Stimulated activated CD8-positive, alpha-beta memory T cell treated with anti-CD3 and anti-CD28 coated beads, Interleukin-15, amount 100 ng/mL, for 4 hours (primary cell): ENCODE measurements at places on chromosomes 16 and 17.

DNA sequence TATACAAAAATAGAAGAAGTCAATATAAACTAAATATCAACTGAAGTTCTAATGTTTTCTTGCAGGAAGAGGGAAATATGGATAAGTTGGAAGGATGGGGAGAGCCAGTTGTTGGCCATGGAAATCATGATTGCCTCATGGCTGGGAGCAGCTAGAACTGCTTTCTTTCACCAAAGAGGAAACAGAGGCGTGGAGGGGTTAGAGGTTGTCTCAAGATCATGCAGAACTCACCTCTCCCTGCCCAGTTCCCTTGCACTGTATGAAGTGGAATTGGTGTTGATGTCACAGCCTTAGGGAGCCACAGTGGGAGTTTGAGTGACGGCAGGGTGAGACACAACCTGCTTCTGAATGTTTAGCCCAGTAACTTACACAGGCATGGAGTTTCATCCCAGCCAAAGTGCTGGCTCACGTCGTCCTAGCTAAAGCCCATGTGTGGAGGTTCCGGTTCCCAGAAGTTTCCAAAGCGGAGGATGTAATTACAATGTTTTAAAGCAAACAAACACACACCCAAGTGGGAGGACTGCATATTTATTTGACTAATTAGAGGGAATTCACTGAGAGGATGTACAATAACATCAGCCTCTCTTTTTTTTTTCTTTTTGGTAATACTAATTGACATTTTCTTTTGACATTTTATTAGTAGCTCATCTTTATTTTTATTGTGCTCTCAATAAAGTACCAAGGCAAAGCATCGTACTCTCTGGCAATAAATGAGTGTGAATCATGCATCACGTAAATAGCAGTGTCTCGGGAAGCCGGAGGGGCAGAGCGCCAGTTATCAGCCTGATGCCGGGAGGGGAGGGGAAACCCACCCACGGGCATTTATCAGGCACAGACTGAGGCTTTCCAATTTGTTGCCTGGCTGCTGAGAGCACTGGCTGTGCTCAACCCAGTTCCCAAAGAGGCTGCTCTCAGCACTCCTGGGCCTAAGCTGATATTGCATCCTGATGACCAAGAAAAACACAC, 118.7 kb upstream of the CDH5 start:
- no peak for DNase-seq

DNA sequence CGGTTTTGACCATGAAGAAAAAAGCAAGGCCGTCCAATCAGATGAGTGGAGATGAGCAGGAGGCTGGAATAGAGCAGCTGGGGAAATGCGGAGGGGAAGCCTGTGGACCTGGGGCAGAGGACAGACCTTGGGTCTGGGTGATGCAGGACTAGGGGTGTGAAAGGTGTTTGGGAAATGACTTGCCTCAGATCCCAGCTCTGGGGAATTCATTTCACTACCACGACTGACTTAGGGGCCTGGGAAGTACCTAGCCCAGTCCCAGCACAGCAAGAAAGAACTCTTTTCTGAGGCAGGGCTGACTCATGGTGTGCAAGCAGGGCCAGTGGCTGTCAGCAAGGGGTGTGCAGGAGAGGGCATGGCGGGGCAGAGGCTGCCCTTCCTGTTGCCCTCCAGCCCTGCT, 14.8 kb downstream of the DNAI2 start:
- DNase-seq = no peak

GRCh38 chr16:57479205-57479975, 6.9 kb downstream of the DOK4 start:
- no peak for DNase-seq

DNA sequence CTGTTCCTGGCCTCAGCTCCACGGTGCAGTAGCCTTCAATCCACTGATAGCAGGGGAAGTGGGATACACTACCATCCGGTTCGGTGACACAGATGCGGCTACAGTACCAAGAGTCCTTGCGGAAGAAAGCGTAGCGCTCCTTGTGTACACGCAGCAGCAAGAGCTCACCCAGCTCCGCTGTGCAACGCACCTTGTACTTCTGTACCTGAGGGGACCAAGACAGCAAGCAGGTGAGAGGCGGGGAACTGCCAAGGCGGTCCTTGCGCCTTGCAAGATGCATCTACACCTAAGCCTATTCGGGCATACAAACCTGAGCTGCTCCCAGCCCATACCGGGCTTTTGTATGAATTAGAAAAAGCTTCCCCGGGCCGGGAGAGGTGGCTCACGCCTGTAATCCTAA, 1.5 kb downstream of the ALOXE3 start:
- DNase-seq = no peak

- DNase-seq = no peak
Observed at GRCh38 chr16:53913920-53914319, 210.0 kb downstream of the FTO start.

DNA sequence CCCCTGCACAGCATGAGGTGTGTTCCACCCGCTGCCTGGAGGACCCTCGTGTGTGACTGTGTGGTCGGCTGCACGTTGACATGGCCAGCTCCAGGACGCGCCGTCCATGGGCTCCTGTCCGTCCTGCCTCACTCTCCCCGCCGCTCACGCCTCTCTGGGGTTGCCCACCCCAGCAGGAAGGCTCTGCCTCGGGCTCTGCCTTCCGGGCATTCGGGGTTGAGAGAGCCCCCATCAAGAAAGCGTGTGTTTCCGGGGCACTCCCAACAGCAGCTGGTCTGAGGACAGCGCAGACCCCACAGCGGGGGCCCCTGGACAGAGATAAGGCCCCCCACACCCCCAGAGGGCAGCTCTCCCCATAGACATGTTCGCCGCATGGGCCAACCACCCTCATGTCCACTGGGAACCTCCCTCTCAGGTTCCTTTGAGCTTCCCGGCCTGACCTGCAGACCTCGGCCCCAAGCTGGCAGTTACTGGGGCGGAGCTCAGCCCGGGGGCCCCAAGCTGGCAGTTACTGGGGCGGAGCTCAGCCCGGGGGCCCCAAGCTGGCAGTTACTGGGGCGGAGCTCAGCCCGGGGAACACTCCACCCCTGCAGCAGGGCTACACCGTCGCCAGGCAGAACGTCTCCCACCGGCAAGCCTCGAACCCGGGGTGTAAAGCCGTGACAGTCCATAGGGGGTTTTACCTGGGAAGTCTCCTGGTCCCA, 8.4 kb upstream of the PIEZO1 start:
- no peak for DNase-seq

DNA sequence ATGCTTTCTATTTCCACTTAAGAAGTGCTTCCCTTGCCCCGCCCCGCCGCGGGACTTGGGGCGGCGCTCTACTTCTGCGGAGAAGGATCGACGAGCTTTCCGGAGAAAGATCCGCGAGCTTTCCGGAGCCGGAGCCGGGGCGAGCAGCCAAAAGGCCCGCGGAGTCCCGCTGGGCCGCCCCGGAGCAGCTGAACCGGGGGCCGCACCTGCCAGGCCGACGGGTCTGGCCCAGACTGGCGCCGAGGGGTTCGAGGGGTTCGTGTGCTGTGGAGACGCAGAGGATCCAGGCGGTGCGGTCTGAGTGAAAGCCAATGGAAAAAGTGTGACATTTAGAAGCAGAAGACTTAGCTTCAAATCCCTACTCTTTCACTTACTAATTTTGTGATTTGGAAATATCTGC, 50.8 kb downstream of the TBC1D26 start:
- no peak for DNase-seq

- DNase-seq = no peak
Observed at GRCh38 chr16:53925107-53925410, 221.1 kb downstream of the FTO start.

DNA sequence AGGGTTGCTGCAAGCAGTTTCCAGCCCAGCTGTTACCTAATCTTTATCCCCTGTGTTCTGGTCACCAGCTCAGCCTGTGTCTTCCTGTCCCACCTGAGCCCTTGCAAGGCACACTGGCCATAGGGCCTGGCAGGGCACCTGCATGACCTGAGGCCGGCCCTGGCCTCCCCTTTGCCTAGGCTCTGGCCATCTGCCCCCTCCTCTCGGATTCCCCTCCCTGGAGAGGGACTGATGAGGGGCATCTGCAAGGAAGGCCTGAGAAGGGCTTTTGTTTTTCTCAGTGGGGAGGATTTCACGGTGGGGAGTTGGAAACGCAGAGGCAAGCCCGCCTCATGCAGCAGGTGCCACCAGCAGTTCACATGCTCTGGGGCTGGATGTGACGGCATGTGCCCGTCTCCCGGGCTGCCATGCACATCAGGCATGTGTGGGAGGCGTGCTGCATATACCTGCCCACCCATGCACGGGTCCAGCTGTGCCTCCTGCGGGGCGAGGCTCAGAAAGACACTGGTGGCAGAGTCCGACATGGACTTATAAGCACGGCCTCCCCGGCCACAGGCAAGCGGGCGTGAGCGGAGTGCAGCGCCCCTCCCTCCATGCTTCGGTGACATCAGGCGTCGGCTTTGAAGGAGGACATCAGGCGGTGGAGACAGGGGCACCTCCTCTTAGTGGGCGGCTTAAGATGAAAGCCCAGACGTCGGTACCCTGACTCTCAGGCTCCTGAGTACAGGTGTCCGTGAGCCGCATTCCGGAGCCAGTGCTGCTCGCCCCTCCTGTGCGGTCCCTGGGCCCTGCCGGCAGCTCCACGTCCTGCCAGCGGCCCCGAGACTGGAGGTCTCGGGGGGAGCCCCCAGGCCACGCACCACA, 16.5 kb downstream of the ASPSCR1 start:
- no peak for DNase-seq

GRCh38 chr16:66562409-66562808, 3.8 kb upstream of the CMTM1 start:
- no peak for DNase-seq

DNA sequence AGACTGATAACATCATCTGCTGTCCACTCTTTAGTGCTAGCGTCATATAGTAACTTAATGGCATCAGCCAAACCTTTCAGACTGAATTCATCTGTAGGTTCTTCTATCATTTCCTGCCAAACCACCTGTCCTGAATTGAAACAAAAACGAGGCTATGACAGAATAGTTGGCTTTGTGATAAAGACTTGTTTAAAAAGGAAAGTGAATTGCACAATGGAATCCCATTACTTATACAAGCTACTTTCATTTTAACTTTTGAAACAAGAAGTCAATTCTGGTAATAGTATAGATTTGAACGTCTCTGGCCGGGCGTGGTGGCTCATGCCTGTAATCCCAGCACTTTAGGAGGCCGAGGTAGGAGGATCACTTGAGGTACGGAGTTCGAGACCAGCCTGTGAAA, 18.2 kb downstream of the LASP1NB start:
- no peak for DNase-seq

GRCh38 chr17:22704674-22705073, 1012.4 kb downstream of the KCNJ18 start:
- no peak for DNase-seq

DNA sequence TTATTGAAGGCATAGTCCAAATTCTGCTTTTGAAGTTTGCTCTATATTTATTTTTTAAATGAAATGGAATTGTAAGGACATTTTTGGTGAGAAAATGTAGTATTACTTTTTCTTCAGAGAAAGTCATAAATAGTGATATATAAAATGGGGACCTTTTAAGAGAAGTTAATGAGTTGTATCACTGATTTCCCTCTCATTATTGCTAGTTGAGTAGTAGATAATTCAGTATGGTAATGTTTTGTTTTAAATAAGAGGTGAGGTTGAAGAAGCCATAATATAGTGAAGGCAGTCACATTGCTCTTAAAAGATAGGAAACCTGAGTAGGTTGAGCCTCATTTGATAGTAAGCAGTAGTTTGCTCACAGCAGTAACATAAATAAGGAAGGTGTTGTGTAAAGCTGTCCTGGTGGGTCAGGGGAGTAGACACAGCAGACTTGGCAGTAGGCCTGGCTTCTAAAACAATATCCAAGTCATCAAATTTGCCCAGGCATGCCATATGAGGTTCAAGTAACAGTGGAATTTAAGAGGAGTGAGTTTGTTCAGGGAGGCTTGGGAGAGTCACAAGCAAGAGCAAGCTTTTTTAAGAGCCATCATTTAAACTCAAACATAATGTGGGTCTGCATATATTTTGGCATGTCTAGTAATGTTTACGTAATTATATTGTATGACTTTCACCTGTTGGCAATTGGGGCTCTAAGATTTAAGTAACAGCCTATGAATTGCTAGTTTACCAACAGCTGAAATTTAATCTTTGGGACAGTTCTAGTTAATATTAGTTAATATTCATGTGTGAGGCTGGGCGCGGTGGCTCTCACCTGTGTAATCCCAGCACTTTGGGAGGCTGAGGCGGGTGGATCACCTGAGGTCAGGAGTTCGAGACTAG, 6.5 kb downstream of the NFATC3 start:
- DNase-seq = no peak

DNA sequence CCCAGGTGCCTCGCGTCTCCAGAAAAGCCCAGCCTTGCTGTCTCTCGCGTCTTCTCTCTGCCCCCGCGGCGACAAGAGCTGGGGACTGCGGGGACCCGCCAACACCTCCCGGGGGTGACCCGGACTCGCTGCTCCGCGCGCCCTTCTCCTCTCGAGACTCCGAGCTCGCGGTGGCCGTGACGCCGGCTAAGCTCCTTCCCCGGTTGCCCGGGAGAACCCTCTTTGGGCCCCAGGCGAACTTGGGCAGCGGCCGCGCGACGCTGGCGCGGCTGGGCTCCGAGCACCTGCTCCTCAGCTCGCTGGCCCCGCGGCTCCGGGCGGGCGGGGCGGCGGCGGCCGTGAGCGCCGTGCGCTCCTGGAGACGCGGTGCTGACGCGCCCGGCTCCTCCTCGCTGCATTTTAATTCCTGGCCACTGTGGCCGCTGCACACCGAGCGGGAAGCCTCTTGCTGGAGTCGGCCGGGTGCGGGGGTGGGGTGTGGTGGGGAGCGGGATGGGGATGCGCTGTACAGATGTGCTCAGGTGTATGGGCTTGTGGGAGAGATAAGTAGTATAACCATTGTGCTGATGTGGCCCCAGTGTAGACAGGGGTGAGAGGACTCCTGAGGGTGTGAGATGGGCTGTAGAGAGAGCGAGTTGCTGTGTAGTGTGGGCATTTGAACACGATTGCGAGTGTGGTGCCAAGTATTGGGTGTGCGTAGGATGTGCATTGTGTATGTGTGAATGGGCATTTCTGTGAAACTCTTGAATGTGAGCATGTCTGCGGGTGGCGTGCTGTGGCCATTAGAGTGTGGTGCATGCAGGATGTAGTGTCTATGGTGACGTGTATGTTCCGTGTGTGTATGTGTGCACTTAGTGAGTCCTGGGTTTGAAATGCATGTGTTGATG, at the start of gene ASIC2:
TSS of gene ASIC2 (minus strand) at position 315 of the 887 bp plus-strand sequence.
- no peak for DNase-seq

GRCh38 chr17:68706356-68706920, 105.3 kb upstream of the FAM20A start:
- DNase-seq = no peak
